ENCODE measurements at places on chromosomes 11 and 22.

DNA sequence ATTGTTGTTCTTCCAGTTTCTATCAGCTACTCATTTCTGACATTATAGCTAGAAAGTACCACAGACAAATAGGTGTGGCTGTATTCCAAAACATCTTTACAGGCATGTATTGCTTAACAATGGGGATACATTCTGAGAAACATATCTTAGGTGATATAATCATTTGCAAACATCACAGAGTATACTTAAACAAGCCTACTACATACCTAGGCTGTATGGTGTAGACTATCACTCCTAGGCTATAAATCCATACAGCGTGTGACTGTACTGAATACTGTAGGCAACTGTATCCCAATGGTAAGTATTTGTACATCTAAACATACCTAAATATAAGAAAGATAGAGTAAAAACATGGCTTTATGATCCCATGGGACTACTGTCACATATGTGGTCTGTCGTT lies 231.8 kb downstream of the ETS1 start:
- DNase-seq = no peak

GRCh38 chr22:50059881-50060262 lies 1.8 kb upstream of the TTLL8 start:
- no peak for DNase-seq

GRCh38 chr11:130389335-130389935 lies 39.0 kb downstream of the ADAMTS8 start:
- DNase-seq = peak; percentile 12

DNA sequence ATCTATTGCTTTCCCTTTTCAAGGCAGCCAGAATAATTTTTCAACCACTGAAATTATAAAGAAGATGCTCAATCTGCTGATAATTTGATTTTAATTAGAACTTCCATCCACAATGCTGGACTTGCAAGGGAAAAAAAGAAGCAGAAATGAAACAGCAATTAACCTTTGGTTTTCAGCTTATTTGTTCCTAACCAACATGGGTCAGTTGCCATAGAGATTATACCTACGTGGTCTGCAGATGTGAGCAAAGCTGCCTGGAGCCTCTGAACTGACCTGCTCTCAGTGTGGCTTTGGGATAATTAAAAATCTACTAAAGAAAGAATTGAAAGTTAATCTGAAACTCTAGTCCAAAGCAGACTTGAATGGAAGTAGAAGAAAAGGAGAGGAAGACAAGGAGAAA lies 195.7 kb upstream of the API5 start:
- no peak for DNase-seq

- peak; percentile 93 for DNase-seq
Measured at GRCh38 chr22:20116951-20117632, at the start of gene TRMT2A. TSS of gene TRMT2A (minus strand) at chr22:20117226. CDS start at chr22:20116906, 320 bp downstream.

DNA sequence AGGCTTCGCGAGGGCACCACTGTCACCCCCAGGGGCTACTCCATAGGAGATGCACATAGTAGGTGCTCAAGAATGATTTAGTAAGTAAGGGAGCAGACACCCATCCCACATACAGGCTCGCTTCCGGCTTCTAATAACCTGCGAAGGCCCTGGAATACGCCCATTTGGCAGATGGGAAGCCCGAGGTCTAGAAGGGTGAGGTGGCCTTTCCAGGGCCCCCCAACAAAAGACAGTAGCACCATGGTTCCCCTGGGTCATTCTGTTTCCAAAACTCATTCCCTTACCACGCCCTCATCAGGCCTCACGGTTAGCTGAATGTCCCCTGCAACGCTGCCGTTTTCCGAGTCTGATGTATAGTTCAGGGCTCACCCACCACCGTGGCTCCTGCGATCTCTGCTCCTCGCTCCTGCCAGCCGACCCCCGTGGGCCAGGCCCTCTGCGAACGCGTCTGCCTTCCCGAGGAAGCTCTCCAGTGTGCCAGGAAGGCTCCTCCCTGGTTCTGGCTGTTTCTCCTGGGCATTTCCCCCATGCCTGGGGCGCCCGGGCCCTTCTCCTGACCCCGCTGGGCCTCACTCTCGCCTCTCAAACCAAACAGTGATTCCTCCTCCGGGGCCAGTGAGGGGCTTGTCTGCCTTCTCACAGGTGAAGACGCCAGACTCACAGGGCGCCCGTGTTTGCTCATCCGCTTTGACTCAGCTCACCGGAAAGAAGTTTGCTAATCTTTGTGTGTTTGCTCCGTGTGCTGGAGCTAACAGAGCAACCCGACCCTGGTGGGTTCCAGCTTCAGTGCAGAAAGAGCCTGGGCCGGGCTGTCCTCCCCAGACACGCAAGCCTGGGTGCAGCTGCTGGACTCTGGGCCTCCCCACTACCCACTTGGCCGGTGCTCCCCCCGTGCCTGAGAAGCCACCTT lies 86.6 kb downstream of the RTL6 start:
- DNase-seq = no peak

DNA sequence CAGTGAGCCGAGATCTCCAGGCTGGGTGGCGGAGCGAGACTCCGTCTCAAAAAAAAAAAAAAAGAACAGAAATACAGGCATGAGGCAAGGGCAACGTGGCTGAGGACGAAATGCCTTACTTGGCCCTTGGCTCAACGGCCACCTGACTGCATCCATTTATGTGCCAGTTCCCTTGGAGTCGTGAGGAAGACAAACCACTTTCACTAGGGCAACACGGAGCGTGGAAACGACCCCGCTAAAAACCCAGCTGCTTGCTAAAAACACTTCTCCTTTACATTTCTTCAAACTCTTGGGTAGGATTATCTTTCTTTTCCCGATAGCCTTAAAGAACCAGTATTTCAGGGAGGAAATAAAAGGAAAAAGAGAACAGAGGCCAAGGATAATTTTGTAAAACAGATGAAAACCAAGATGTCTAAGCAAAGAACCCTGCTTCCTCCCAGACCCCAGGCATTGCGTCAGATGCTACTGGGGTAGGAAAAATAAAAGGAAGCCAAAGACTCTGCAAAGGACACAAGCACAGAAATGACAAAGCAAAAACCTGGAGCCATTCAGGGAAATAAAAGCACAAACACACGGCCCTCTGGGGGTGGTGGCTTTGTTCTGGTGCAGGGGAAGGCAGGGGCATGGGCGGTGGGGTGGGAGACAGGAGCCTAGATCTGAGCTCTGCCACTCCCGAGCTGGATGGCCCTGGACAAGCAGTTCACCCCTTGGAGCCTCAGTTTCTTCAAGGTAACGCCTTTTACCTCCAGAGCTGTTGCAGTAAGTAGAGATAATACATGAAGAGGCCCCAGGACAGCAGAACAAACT lies 37.0 kb downstream of the PC start:
- no peak for DNase-seq

DNA sequence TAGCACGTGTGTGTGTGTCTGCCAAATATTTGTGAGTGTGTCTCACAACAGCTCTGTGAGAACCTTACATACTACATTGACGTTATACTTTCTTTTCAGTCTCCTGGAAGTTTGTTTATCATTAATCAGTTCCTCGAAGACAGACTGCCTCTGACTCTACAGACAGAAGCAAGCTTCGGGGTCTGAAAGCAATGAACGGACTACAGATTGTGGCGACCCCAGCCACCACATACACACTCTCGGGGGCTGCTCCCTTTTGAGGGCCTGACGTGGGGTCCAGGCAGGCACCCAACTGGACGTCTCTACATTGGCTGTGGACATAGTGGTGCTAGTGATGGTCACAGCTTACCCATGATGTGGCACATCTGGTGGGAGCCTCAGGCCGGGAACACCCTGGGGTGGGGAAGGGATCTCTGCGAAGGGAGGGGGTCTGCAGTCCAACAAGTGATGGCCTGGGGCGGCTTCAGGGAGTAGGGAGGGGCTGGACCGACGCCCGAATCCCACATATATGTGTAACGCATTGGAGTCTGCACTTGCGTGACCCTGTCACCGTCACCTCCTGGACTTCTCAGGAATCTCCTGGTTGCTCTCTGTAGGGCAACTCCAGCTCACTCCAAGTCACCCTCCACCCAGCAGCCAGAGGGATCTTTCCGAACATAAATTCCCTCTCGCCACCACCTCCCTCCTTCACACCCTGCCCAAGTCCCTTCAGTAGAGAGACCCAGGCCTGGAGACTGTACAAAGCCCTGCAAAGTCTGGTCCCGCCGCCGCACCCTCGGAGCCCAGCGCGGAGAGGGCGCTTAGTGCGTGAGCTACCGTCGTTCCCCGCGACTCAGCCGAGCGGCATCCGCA lies 30.4 kb upstream of the TRIM29 start:
- DNase-seq = no peak

DNA sequence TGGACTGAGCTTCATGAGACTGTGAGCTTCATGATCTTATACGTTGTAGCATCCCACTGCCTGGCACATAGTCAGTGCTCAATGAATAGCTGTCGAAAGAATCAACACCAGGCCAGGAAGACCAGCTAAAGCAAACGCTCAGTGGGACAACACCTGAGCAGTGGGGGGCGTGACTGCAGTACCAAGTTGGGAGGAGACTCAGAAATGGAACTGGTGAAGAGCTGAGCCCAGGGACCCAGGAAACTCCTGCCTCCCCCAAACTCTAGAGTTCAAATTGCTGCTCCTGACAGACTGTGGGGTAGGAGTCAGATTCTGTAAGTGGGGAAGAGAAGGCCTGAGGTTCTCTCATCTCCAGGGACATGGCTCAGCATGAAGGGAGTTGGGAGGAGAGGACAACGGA lies 59.3 kb downstream of the MORC2 start:
- no peak for DNase-seq

DNA sequence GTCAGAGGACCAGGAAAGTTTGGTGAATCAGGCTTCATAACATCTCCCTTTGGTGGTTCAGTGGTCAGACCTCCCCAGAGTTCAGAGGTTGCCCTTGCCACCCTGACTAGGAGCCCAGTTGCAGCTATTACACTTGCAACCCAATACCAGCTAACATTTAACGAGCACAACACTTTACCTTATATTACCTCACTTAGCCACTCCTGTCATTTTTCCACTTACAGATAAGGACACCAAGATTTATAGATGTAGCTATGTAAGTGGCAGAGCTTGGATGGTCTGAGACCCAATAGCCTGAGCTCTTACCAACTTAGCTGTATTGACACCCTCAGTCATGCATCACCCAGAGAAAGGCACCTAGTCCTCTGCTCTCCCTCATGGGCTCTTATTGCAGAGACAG lies 234.7 kb downstream of the INSC start:
- DNase-seq = no peak

- DNase-seq = no peak
Measured at GRCh38 chr11:126333142-126333541, 22.3 kb upstream of the ST3GAL4 start.

DNA sequence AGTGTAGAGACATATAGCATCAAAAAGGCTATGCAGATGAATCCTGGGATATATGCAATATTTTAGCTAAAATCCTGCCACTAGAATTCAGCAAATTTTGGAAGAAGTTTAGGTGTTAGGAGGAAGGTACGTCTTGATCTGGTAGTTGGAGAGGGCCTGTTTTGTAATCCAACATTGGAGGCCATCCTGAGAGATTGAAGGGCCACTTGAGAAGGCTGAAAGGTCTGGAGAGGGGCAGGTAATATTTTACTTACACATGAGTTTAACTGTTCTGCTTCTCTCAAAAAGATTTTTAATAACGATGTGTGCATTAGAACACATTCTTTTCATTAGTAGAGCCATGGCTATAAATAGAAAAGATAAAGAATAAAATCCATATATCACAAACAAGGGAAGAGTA lies 422.1 kb downstream of the RAB38 start:
- DNase-seq = no peak

- DNase-seq = no peak
Measured at GRCh38 chr22:37349043-37349814, 66.9 kb downstream of the CYTH4 start.

- no peak for DNase-seq
Measured at GRCh38 chr22:27443306-27443705, 358.2 kb downstream of the MN1 start.

DNA sequence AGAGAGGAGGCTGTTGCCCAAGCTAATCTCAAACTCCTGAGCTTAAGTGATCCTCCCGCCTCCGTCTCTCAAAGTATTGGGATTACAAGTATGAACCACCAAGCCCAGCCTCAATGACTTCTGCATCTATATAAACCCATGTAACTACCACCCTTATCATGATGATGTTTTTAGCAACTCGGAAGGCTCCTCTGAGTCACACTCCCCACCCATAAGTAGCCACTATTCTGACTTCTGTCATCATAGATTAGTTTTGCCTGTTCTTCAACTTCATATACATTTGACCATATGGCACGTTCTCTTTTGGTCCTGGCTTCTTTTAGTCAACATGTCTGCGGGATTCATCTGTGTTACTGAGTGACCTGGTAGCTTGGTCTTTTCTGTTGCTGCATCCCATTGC lies 6.4 kb upstream of the FOSL1 start:
- DNase-seq = no peak

- DNase-seq = no peak
Measured at GRCh38 chr22:39478441-39478850, 21.6 kb downstream of the MGAT3 start.

- DNase-seq = no peak
Measured at GRCh38 chr11:69293819-69294505, at the start of gene MYEOV. TSS of gene MYEOV (plus strand) at chr11:69294155. CDS start at chr11:69295355, 1,200 bp downstream.

- no peak for DNase-seq
Measured at GRCh38 chr11:70643642-70644041, 245.3 kb downstream of the CTTN start.

All from stimulated activated CD8-positive, alpha-beta memory T cell treated with anti-CD3 and anti-CD28 coated beads, Interleukin-4, amount 100 ng/mL, for 4 hours (primary cell).